Cerebellar nuclear complex (tissue), 1 donor: ENCODE measurements at places on chromosomes 6 and 20.

DNA sequence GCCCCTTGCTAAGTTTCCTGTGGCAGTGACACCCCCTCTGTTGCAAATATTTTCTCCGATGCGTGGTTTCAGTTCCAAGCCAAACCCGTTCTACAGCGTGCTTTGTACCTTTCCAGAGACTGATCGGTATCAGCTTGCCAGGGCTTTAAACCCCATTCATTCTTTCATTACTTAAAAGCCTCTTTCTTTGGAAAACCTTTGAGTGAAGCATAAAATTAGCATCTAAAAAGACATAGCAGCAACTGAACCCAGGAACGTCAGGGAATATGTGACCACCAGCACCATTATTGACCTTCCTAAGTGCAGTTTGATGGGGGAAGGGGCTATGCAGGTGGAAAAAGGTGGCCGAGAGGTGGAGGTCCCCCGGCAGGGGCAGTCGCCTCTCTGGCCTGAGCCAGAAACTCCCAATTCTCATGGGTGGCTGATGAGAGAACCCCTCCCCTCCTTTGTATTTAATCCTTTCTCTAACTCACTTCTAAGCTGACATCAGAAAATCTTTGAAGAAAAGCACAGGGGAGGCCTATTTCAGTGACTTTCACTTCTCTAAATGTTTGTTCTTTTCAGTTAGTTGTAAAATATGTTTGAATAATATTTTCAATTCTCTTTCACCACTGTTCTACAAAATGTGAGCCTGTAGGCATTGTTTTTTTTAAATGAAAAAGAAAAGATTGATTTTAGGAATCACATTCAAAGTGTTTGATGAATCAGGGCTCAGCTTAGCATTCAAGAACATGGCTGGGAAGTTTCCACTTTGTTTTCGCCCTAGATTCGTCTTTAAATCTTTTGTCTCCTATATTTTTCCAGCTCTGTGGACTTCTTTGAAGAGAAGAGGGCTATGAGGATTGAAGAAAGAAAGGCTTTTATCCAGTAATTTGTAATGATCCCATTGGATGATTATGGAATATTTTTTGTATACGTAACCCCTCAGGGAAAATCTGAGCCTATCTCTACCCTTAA lies 89.2 kb downstream of the RSPH3 start:
- DNase-seq = no peak

DNA sequence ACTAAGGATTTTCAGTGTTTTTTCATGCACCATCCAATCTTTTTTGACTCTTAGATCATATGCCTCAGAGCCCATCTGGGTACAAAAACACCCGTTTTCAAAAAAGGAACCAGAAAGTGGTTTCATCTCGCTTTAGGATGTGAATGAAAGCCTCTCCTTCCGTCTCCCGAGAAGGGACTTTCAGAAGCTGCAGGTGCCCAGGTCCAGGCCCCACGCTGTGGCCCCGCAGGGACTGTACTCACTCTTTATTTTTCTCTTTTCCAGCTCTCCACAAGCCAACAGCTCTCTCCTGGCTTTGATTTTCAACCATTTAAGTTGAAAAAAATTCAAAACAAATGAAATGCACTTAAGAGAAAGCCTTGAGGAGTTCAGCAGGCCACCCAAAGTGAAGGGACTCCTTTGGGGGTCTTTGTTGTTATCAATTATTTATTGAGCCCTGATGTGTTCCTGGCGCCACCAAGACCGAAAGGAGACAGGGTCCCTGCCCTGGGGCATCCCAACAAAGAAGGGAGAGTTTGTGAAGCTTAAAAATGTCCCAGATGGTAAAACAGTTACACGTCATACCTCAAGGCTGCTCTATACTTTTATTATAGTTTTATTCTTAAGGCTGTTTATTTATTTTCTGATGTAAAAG lies 467.3 kb downstream of the PREX1 start:
- no peak for DNase-seq

DNA sequence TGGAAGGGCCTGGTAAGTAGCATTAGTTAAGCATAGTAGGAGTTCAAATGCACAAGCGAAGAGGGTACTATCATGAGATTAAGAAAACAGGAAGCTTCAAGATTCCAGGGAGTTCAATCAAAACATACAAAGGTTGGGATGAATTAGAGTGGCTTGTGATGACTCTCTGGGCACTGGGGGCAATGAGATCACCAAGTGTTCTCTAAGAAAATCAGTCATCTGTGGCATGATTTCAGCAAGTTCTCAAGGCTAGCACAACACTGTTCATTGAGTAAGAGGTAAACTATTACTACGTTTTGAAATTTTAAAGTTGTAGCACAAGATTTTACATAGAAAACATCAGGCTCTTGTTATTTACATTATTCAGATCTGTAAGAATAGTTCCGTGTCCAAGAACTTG lies 139.7 kb upstream of the FLRT3 start:
- no peak for DNase-seq

DNA sequence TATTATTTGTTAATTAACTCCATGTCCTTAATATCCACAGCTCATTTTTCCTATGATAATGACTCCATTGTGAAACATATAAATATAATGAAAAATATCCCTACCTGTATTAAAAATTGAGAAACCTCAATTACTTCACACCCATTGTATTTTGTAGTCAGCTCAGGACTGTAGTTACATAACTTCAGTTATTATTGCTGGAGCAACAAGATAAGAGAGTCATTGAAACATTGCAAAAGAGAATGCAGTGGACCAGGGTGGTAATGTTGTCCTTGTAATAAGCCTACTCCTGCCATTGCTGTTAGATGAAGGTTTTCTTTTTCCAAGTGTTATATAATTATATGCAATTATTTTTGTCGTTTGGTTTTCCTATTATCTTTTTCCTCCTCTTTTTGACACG lies 184.4 kb downstream of the PRL start:
- DNase-seq = no peak

- DNase-seq = no peak
Observed at GRCh38 chr6:39214846-39215639, 14.2 kb downstream of the KCNK5 start.

GRCh38 chr20:15026759-15027158 lies 689.3 kb upstream of the FLRT3 start:
- no peak for DNase-seq

DNA sequence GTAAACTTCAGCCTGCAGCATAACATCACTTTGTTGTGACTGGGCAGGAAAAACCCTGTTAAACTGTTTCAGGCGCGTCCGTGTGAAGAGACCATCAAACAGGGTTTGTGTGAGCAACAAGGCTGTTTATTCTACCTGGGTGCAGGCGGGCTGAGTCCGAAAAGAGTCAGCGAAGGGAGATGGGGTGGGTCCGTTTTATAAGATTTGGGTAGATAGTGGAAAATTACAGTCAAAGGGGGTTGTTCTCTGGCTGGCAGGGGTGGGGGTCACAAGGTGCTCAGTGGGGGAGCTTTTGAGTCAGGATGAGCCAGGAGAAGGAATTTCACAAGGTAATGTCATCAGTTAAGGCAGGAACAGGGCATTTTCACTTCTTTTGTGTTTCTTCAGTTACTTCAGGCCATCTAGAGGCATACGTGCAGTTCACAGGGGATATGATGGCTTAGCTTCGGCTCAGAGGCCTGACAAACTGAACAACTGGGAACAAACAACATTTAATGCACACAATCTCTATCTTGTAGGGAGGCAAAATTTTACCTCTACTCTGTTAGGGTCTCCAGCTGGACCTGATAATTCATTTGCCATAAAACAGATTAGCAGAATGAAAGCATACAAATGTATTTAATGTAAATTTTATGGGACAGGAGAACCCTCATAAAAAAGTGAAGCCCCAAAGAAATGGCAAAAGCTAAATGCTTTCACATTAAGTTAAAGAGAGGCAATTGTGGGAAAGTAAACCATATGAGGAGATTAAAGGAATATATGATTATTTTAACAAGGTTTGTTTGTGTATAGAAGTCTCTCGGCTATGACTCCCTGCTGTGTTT lies 58.3 kb upstream of the HFE start:
- DNase-seq = no peak

- no peak for DNase-seq
Observed at GRCh38 chr6:107152638-107153430, 37.5 kb upstream of the BEND3 start.

DNA sequence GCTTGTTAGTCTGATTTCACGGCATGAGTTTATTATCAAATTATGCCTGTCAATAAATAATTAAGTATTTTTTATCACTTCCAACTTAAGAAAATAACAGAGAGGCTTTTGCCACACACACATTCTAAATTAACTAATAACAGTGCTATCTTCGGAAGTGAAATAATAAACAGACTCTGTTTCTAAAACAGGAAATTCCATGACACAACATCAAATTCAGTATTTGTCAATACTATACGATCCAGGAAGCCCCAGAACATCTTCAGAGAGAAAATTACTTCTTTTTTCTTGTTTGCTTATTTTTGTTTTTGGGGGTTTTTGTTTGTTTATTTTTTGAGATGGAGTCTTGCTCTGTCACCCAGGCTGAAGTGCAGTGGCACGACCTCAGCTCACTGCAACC lies 150.7 kb upstream of the PRDM1 start:
- DNase-seq = no peak

- no peak for DNase-seq
Observed at GRCh38 chr20:43751167-43752050, 24.6 kb upstream of the GTSF1L start.

GRCh38 chr6:36759148-36759759 lies 61.6 kb downstream of the RAB44 start:
- no peak for DNase-seq

- DNase-seq = peak; percentile 34
Observed at GRCh38 chr6:139369568-139370282, 4.7 kb downstream of the CITED2 start.

GRCh38 chr6:18823782-18824386 lies 436.7 kb downstream of the RNF144B start:
- DNase-seq = no peak

DNA sequence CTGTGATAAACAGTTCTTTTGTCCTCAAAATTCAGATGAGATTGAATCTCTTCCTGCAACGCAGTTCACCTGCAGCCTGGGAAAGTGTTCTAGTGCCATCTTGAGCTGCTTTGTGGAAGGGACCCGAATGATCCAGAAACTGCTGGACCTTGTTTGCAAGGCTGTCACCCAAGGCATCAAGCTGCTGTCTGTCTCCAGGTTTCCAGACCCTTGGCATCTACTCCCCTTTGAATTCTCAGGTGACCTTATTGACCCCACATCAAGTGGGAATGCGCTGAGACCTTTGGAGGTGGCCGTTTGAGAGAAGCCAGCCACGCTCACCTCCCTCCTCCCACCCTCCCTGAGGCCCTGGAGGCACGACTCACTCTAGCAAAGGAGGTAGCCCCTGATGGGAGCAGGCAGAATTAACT lies 112.5 kb downstream of the EDN3 start:
- DNase-seq = no peak

DNA sequence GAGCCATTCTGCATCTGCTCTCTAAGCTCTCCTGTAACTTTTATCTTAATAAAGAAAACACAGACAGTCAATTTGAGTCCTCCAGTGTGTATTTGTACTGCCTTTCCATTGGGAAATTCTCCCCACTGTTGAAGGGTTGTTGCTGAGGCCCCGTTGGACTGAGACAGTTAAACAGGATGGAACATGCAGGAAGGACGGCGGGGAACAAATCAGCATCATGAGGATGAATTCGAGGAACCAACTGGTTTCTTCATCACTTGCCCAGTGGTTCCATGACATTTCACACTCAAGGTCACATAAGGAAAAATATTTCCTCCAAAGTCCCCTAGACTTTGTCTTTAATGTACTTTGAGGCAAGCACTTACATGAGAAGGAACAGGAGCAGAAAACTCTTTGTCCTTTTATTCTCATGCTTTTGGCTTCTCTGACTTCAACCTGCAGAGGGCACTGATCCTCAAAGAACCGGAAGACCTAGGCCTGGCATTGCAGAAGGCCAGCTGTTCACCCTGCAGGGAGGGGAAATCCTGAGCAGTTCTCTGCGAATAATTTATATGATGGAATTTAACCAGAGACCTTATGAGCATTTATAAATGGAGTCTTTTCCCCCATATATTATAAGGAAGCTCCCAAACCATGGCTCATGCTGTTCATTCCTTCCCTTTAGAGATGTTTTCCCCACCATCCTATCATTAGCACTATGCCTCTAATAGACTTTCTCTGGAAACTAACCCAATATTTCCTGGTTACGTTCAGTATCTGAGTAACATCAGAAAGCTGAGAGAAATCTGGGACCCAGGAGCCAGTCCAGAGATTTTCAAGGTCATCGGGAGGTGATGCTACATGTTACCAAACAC lies 55.2 kb upstream of the ADGRF1 start:
- DNase-seq = peak; percentile 67

DNA sequence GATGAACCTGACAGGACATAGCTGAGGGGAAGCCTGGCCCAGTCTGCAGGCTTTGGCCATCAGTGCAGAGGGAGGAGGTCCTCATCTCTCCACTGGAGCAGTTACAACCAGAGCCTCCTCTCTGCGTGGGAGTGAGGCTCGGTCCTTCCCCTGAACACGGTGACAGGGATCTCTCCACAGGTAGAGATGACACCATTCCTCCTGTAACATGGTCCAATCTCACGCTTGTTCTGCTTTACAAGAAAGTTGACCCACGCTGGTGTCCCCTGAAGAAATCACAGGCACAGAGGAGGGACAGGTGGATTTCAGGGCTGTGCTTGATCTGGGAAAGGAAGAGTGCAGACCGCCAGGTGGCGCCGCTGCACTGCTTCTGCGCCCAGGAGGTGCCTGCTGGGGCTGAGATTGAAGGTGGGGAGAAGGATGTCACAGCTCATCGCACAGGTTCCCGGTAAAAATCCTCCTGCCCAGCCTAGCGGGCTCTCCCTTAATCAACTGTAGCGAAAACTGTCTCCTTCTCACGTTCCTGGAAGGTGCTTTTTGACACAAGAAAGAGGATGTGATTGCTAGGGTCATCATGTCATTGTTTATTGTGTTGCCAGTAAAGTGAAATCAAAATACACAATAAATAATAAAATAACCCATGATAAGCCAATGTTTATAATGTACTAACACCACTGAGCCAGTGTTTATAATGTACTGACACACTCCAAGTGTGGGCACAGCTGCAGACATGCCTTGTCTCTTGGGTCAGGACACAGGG lies 20.4 kb downstream of the HLA-G start:
- DNase-seq = peak; percentile 50

DNA sequence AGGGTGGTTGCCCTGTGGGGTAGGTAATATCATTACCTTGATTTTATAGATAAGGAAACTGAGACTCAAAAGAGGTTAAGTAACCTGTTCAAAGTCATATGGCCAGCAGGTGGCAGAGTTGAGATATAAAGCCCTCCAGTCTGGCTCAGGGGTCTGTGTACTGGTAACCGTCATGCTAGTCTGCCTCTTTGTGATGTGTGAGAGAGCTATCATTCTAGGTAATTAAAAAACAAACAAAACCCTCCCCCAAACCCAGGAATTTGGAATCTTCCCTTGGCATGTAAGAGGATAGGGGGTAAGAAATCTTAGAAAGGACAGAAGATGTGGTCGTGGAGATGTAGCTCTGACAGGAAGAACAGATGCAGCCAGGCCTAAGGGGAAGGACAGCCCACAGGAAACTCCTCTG lies 206.0 kb downstream of the CDC5L start:
- DNase-seq = no peak
